ENCODE measurements at places on chromosomes 2 and 18. TPM values are rescaled to one million over a fixed set of nuclear protein-coding genes. Genes with fewer than 3 reads are reported as not detected.

Gene TRIB2
- total RNA-seq, result 9.9 TPM

DNA sequence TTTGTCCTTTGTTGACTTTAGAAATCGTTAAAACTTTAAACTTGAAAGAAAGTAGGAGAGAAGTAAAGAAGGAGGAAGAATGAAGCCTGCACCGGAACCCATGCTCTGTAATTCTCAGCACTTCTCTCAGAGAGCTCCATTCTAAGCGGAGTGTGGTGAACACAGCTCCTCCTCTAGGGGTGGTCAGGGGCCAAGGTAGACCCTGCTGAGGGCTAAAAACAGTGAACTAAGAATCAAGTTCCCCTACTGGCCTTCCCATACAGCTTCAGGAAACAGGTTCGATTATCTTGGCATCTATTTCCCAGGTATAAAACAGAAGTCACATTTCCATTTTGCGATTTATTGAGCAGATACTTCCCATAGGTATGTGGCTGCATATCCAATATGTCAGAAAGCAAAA, 92.7 kb upstream of the ASAP2 start:
- DNase-seq, result no peak

DNA sequence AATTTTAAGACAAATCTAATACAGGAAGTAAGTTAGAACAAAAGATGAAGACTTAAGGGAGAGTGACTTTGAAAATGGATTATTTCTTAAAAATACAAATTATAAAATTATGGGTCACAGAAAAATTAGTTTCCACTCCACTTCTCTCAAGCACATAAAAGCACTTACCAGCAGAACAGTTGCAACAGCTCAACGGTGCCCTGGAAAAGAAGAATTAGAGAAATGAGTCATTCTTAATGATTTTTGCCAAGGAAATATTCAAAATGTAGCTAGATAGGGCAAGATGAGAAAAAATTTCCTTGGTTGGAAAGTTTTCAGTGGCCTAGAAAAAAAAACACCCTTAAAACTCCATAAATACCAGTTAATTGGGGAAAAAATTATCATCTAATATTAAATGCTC, 2185.6 kb upstream of the CELF4 start:
- peak; percentile 42 for DNase-seq

DNA sequence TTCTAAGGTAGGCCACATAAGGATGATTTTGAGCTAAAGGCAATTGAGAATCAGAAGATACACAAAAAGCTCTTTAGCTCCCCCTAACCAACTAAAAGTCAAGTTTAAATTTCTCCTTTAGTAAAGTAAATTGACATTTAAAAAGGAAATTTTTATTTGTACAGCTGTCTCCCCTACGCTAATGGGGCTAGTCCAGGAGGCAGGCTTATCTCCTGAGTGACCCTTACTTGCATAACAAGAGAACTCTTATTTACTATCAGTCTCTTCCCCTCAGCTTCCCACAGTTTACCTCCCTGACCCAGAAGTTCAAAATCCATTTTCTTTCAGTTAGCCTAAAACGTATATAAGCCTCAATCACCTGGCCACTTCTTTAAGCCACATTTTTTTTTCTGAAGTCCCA, 1002.8 kb upstream of the NRXN1 start:
- DNase-seq, result no peak

- DNase-seq, result no peak
Measured at GRCh38 chr2:82501217-82501616, 1957.9 kb downstream of the SUCLG1 start.

DNA sequence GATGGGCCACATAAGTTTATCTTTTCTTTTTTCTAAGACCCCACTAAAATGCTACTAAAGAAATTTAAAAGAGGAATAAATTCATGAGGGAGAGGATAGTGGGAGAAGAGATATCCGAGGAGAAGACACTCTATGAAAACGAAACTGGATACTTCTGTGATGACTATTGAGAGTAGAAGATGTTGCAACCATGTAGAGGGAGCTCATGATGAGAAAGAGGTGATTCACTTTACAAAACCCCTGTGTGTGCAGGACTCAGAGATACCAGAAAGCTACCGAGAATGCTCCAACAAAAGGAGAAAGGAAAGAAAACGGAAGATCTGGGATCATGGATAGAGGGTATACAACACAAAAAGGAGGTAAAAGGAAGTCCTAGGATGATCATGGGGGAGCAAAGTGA, 34.9 kb downstream of the SLC38A11 start:
- DNase-seq, result peak; percentile 94

DNA sequence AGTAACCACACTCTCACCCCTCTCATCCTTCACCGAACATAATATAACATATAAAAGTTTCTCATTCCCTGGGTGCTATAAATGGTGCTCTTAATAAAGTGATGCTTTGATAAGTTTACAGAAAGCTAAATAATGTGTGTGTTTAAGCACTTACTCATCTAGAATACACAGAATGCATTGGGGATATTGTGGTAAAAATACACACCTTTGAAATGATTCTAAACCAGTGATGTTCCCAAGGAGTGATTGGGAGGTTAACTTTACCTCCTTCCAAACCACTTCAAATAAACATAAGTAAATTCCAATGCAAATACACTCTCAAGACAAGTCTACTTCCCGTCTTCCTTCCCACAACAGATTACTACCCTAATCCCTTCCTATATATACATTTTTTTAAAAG, 85.3 kb upstream of the TWSG1 start:
- no peak for DNase-seq

DNA sequence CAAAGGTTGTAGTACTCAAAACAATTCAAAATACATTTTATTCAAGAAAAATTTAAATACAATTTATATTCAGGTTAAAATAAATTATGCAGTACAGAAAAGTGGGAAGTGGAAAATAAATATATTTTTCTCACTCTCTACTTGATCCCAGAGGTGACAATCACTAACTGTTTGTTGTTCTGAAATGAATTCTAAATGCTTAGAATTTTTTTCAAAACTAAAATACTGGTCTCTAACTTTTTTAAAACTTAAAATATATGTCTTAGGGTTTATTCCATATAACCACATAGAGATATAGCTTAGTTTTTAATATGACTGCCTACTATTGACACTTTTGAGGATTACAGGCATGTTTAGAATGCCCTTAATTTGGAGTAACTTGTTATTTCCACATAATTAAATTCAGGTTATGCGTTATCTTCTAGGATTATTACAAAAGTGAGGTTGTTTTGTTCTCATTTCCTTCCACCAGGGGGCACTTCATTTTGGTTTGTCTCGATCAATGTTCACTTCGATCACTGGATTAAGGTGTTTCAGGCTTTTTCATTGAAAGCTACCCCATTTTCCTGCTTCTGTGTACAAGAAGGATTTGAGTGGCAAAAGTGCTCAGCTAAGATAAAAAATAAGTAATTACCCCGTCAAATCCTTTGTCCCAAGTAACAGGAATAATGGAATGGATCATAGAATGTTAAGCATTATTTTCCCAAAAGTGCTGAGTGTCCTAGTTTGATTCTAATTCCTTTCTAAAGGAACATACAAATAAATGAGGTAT, 27.1 kb upstream of the TFPI start:
- peak; percentile 45 for DNase-seq

GRCh38 chr18:24234330-24234729, 95.5 kb downstream of the CABYR start:
- no peak for DNase-seq

DNA sequence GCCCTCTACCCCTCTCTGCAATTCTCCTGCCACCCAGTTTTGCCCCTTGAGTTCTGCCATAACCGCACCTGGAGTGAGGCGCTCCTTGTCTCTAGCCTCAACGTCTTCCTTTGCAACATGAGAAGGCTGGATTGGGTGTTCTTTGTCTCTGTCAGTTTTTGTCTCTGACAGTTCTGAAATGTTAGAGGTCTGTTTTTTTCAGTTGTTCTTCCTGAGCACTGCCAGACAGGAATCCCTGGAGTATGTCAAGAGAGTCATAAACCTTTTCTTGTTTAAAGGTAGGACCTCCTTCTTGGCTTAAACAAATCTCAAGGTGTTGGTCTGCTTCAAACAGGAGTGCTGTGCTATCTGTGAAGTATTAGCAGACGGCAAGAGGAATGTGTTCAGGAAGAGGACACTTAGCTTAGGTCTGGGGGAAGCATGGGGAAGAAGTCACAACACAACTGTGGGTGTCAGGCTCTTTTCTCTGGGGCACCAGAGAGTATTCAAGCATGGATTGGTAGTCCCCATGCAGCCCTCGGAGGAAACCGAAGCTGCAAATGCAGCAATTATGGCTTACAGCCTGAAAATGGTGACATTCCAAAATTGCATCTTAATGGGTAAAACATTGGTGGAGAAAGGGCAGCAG, 32.3 kb downstream of the AFF3 start:
- no peak for DNase-seq

GRCh38 chr2:161030260-161031063, 129.8 kb upstream of the TANK start:
- peak; percentile 100 for DNase-seq
